ENCODE measurements at places on chromosomes 1 and 21.

- no peak for DNase-seq
These were observed 15.6 kb downstream of the ADARB1 start for GRCh38 chr21:45089964-45090363.

DNA sequence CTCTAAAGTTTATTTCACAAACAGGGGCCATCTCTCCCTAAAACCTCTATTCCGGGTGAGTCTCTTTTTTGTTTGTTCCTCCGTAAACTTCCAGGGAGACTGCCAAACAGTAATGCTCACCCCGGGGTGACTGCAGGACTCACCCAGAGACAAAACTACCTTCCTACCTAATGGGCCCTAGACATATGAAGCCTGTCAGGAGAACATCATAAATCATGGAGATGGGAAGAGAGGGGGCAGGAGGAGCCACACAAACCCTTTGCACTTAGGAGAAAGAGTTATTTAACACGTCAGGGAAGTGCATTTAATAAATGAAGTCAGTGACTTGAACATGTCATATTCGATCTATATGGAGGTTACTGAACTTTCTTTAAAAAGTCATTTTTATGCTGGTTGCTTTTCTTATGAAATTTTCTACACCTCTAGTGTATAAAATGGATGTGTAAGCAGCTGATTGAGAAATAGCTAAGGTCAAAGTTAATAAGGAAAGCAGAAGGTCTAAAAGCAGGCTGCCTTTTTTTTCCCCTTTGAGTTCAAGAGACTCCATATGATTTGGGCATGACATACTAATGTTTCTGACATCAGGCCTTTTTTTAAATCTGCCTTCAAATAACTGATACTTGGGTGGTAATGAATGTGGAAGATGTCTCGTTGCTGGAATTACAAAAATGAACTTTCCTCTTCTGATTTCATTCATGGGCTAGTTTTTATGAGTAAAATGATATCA, 286.9 kb upstream of the USP25 start:
- DNase-seq, result no peak

GRCh38 chr1:31437433-31438037, 24.5 kb downstream of the SERINC2 start:
- DNase-seq, result no peak

- DNase-seq, result no peak
These were observed 310.7 kb downstream of the ZNF326 start for GRCh38 chr1:90305577-90305976.

DNA sequence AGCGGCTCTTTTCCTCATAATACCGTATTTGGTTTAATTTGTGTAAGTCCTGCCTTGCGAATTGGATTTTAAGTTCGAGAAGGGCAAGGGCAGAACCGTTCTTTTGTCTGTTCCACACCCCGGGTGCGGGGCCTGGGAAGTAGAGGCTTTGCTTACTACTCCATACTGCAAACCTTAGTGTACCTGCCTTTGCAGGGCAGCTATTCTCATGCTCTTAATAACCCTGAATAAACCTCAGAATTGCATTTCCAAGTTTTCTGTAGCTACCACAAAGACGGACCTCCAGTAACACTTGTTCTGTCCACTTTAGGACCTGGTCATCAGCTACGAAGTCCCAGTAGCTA, 657 bp upstream of the HNRNPU start:
- DNase-seq, result peak; percentile 65

- no peak for DNase-seq
These were observed 426.1 kb downstream of the NUF2 start for GRCh38 chr1:163747855-163748254.

Data from WERI-Rb-1 (cell line).